Activated T-helper 1 cell treated with anti-CD3 and anti-CD28 coated beads, Interleukin-2, amount 50 U/mL, for 16 hours (primary cell): ENCODE measurements at places on chromosomes 2 and 18.

- DNase-seq, result no peak
These were observed 665.8 kb upstream of the ZEB2 start for GRCh38 chr2:145185696-145186095.

DNA sequence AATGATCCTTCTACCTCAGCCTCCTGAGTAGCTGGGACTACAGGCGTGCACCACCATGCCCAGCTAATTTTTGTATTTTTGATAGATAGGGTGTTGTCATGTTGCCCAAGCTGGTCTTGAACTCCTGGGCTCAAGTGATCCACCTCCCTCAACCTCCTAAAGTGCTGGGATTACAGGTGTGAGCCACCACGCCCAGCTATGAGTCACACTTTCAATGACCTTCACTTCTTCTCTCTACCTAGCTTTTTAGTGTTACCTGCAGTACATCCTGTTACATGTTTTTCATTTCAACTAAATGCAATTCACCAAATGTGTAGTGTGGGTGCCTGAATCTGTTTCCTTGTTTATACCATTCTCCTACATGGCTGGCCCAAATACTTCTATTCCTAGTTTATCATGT, 64.0 kb downstream of the SLC39A10 start:
- no peak for DNase-seq

DNA sequence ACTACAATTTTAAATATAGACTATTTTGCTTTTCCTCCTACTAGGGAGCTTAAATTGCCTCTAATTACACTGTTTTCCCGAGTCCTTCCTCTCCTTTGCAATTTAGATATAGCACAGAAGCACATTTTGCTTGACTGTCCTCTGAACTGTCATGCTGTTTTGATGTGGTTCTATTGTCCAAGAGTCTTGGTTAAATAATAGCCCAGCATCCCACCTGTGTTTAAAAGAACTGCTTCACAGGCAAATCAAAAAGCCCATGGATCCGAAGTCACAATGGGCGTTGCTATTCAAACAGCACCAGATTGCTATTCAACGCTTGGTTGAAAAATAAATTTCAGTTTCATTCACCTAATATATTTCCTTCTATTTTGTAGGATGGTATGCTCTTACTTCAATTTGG, 22.3 kb upstream of the ACTR3 start:
- no peak for DNase-seq

GRCh38 chr2:171342067-171342413, 91.8 kb downstream of the METTL8 start:
- no peak for DNase-seq

DNA sequence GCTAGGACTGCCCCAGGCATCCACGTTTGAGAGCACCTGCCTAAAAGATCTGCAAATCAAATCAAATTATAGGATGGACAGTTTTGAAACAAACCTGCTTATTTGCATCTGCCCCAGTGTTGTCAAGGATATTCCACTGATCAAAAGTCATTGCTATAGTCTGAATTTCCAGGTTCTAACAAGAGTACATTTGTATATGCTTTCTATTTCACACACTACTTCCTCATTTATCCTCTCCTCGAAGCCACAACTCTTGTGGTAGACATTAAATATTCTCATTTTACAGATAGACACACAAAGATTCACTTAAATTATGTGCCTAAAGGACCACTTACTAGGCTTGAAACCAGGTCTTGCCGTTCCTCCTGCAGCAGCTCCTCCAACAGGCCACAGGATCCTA, 11.9 kb upstream of the TET3 start:
- DNase-seq, result no peak

- no peak for DNase-seq
These were observed 75.1 kb downstream of the PLEKHM3 start for GRCh38 chr2:207950063-207950760.

- DNase-seq, result no peak
These were observed 11.9 kb downstream of the GAL3ST2 start for GRCh38 chr2:241788572-241788971.

DNA sequence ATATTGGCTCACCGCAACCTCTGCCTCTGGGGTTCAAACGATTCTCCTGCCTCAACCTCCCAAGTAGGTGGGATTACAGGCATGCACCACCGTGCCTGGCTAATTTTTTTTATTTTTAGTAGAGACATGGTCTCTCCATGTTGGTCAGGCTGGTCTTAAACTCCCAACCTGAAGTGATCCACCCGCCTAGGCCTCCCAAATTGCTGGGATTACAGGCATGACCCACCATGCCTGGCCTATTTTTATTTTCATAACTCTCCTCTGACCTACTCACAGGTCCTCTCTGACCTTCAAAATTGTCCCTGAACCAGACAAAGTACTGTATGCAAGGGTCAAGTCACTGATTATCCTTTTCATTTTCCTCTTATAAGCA, 16.0 kb upstream of the KLHL23 start:
- DNase-seq, result no peak

GRCh38 chr2:30446602-30447148, 371 bp upstream of the LCLAT1 start:
- DNase-seq, result no peak

GRCh38 chr18:36038102-36038663, 29.2 kb downstream of the RPRD1A start:
- no peak for DNase-seq

DNA sequence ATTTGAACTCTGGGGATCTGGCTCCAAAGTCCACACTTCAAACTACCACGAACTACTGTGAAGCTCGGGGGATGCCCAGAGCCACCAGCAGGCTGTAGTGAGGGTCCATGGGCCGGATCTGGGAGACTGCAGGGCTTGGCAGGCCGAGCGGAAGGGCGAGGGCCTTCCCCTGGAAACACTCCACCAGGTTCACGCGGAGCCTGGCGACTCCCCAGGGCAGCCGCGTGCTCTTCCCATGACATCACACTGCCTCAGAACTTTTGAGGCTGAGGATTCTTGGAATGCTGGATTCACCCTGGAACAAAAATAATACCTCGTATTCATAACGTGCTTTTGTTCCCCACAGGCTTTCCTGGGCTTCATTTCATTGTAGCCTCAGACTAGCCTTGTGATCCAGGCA, 201.0 kb downstream of the SMAD7 start:
- DNase-seq, result no peak

DNA sequence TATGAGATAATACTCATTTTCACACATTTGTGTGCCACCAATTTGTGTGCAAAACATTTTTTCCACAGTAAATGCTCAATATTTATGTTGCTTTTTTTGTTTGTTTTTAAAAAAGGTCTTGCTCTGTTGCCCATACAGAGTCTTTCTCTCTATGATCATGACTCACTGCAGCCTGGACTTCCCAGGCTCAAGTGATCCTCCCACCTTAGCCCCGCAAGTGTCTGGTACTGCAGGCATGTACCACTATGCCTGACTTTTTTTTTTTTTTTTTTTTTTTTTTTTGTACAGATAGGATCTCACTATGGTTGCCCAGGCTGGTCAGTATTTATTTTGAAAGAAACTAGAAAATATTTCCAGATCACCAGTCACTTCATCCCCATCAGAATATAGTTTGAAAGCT, 297.8 kb upstream of the GYPC start:
- DNase-seq, result no peak

DNA sequence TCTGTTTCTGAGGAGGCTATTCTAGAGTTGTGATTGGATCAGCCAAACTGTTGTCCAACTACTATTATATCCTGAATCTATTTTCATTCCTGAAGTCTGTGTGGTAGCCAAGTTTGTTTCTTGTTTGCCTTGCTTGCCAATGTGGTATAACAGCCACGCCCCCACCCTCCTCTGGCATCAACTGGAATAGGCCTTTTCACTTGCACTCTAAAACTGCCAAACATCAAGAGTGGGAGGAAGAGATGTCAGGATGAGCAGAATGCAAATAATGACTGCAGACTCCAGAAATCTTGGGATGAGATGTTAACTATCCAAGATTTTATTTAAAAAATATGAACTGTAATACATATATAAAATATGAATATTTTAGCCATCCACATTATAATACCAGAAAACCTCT, 246.1 kb downstream of the NRXN1 start:
- no peak for DNase-seq

GRCh38 chr2:27198627-27199026, 13.2 kb upstream of the ATRAID start:
- no peak for DNase-seq

DNA sequence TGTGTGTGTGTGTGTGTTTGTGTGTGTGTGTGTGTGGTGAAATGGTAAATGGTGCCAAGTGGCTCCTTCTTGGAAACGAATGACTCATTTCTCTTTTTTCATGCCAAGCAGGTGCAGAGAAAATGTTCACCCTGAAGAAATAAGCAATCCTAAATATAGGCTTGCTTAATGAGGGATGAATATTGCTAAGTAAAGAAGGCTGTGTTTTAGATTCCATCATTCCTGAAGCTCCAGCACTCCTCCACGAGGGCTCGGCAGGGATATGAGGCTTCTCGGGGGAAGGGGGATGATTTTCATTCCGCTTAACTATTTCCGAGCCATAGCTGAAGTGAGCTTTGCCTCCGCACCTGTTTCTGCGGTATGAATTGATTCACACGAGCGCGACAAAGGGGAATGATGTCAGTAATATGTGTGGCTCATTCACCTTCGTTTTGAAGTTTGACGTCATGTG, 72.9 kb downstream of the TSN start:
- DNase-seq, result no peak

DNA sequence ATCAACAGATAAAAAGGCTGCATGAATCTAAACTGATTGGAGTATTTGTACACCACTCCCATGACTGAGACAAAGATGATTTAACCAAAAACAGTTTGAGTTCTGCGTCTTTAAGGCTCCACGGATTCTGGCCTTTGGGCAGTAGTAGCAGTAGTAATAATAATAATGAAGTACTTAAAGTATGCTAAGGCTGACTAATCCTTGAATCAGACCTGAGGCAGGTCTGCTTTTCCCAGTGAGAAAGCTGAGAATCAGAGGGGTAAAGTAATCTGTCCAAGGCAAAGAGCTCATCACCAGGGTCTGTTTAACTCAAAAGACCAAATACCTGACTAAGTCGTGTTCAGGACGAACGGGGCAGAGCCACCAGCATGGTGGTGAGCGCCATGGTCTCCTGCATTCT, 61.4 kb downstream of the ID2 start:
- no peak for DNase-seq

DNA sequence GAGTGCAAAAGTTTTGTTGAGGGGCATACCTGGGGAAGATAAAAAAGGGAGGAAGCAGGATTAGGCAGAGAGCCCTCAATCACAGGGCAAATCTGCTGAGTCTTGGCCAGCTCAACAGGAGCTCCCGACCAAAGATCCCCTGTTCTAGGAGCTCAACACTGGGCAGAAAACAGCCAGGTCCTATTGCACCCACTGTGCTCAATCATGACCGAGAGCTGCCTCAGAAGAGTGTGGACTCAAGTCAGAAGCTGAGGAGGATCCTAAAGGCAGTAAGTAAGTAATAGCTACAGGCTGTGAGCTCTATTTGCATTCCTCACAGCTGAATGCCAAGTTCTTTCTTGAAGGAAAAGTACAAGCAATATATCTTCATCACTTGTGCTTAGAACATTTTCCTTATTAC, 334.4 kb upstream of the NRP2 start:
- DNase-seq, result no peak

DNA sequence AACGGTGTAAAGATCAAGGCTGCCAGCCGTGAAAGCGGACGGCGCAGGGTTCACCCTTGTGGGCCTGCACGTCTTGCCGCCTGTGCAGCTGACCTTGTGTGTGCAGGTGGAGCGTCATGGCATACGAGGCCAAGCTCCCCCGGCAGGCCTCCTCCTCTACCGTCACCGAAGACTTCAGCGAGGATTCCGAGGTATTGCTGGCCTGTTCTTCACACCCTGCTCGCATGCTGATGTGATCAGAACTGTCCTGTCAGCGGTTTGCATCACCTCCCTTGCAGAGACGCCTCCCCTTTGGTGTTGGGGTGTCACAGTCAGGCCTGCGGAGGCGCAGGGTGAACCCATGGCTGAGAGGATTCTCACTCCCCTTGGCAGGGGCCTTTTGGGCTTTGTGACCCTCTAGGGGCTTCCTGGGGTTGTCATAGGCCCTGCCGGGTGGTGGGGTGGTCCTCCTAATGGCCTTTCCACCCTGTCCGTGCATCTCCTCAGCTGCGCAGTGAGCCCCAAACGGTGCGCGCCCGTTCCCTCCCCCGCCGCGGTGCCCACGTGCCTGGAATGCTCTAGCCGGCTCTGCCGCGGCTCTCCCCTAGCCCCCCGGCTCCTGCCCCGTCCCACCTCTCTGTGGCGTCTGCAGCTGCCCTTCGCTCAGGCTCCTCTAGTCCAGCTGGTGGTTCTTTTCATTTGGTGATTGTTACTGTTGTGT, 92.5 kb downstream of the DGKD start:
- DNase-seq, result no peak

GRCh38 chr2:111052621-111053020, 68.1 kb upstream of the BCL2L11 start:
- no peak for DNase-seq

DNA sequence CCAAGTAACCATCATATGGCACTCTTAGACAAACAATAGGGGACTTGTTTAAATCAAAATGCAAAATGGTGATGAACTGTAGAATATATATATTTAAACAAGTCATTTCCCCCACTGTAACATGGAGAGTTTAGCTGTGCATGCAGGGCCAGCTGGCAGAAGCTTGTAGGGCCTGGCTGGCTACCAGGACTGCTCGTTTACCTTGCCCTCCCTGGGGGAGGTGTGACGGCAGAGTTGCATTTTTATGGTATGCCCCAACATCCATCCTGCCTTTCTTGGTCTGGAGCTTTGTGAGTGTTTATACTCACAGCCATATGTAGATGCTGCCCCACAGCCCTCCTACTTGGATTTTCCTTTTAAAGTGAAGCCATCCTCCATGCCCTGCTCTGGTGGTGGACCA, 101.7 kb upstream of the ZFP36L2 start:
- DNase-seq, result no peak

DNA sequence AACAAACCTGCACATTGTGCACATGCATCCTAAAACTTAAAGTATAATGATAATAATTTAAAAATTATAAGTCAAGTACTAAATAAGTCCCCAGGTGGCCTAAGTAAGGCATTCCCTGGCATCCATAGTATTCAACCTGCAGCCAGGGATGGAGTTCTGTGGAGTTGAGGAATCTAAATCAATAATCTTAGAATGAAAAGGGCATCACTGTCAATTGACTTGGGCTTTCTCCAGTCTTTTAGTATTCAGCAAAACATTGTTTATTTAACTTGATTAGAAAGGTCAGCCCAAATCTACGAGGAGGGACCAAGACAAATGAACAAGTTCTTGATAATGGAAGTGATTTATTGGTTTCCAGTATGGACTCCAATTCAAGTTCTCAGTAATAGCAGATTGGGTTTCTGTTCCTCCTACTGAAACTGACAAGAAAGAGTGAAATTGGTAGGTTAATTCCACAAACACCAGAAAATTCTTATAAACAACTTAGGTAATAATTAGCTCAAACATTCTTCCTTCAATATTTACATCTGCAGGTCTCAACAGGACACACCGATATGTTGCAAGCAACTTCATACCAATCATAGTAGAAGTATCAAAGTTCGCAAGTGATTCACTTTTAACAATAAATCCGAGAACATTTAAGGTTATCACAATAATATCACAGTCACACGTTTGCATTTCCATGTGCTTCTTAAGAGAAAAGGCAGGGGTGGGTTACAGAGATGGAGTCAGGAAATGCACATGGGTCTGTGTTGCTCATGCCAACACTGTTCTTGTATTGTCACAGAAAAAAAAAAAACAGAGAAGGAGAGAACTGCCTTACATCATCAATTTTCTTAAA, 51.7 kb upstream of the EHBP1 start:
- DNase-seq, result no peak

- DNase-seq, result no peak
These were observed 6.3 kb upstream of the PKDCC start for GRCh38 chr2:42041377-42042127.
